ENCODE measurements at places on chromosomes 11 and 22. TPM values are rescaled to one million over a fixed set of nuclear protein-coding genes. Genes with fewer than 3 reads are reported as not detected.

RBMXL2 gene
- total RNA-seq = not detected

MS4A6A gene
- total RNA-seq = 137 TPM

KRTAP5-10 gene
- not detected for total RNA-seq

NEFH gene
- 1.2 TPM for total RNA-seq

ALDH3B2 gene
- total RNA-seq = not detected

MRGPRX3 gene
- total RNA-seq = 0.31 TPM

YWHAH gene
- total RNA-seq = 137 TPM

CCDC73 gene
- not detected for total RNA-seq

TMEM80 gene
- total RNA-seq = 58.5 TPM

MFRP gene
- total RNA-seq = not detected

CASP12 gene
- 2.3 TPM for total RNA-seq

RASL10A gene
- total RNA-seq = 0.40 TPM

UPK3A gene
- total RNA-seq = not detected

FAM181B gene
- total RNA-seq = 0.81 TPM

BAIAP2L2 gene
- total RNA-seq = not detected

SPDYC gene
- total RNA-seq = not detected

ART5 gene
- 0.27 TPM for total RNA-seq

TRIM49D1 gene
- not detected for total RNA-seq

Measured in gastroesophageal sphincter (tissue), 4 donors.